ENCODE measurements at places on chromosomes 2 and 18. TPM values are rescaled to one million over a fixed set of nuclear protein-coding genes. Genes with fewer than 3 reads are reported as not detected.

Gene CAB39
- 108 TPM for total RNA-seq

DNA sequence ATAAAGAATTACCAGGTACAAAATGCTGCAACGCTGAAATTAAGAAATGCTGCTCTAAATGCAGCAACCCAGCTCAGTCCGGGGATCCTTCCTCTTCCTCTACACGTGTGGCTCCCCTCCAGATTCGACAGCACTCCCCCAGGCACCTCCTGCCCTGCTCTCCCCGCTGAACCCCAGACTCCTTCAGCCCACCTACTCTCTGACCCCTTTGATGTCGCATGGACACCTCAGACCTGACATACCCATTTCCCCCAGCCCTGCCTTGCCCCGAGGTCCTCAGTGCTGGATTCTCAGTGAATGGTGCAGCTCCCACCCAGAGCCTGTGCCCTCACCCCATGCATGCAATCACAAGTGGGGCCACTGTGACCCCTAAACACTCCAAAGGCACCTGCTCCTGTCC, 4.6 kb upstream of the ADRA2B start:
- no peak for DNase-seq

- DNase-seq = peak; percentile 85
Measured at GRCh38 chr2:120287183-120288015, 34.7 kb downstream of the RALB start.

GRCh38 chr2:226839951-226840350, 4.1 kb downstream of the RHBDD1 start:
- no peak for DNase-seq

GRCh38 chr2:174789001-174789400, 24.7 kb upstream of the CHRNA1 start:
- DNase-seq = no peak

DNA sequence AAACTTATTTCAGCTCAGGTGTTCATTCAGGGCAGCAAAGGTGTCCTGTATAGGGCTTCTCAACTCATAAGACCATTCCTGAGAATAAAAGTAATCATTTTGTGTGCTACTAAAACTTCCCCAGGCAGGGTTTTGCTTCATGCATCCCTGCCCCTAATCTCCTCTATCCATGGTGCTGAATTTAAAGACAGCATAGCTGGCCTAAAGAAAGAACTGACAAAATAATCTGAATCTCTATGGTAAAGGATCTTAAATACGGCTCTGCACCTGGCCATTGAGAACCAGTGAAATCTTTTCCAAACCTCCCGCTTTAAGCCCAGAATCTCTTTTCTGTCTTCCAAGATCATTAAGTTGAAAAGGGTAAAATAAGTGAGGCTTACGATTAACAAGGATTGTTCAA, 292.1 kb upstream of the KLHL29 start:
- DNase-seq = no peak
